Activated naive CD4-positive, alpha-beta T cell treated with anti-CD3 and anti-CD28 coated beads, Interleukin-2, amount 10 ng/mL, durations not matched to agents 7 days and 5 days (primary cell): ENCODE measurements at places on chromosomes 6 and 20.

DNA sequence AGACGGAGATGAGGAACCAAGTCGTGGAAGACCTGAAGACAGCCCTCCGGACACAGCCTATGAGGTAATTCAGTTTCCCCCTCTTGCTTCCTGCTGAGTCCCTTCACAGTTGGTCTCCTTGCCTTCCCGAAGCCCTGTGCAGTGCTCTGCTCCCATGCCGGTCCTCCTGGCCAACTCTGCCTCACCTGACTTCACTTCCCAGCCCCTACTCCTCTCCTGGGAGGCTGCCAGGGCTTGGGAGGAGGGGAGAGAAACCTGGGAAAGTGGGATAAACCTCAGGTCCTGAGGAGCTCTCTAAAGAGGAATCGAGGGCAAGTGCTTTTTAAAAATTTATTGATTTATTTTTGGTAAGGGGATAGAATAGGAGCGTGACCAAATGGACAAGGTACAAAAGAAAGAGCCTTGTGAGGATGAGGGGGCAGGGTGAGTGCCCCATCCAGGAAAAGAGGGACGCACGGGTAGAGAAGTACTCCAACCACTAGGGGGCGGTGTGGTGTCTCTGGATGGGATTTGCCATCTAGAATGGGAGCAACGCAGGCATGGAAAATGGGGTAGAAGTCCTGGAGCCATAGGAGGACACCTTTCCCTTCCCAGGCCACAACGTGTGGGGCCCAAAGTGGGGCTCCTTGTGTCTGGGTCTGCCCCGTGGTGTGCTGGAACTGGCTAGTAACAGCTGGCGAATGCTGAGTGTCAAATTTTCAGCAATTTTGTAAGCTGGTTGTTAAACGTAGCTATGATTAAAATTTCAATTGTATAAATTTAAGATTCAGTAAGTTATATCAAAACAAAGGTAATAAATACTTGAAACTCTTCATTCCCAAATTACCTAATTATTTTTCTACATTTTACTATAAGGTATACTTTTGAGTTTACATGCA, 69.0 kb downstream of the MOCS1 start:
- peak; percentile 70 for DNase-seq

DNA sequence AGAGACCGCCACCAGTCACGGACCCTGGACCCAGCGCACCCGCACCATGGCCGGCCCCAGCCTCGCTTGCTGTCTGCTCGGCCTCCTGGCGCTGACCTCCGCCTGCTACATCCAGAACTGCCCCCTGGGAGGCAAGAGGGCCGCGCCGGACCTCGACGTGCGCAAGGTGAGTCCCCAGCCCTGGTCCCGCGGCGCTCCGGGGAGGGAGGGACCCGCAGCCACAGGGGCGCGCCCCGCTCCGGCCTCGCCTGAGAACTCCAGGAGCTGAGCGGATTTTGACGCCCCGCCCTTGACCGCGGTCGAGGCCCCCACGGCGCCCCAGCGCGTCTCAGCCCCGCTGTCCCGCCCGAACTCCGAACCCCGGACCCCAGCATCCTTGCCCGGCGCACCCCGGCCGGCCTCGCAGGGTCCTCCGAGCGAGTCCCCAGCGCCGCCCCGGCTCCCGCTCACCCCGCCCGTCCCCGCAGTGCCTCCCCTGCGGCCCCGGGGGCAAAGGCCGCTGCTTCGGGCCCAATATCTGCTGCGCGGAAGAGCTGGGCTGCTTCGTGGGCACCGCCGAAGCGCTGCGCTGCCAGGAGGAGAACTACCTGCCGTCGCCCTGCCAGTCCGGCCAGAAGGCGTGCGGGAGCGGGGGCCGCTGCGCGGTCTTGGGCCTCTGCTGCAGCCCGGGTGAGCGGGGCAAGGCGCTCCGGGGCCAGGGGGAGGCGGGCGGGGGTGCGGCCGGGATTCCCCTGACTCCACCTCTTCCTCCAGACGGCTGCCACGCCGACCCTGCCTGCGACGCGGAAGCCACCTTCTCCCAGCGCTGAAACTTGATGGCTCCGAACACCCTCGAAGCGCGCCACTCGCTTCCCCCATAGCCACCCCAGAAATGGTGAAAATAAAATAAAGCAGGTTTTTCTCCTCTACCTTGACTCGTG, at the start of gene OXT:
TSS of gene OXT (plus strand) at position 11 of the 920 bp plus-strand sequence. CDS start at position 47, 36 bp downstream.
- DNase-seq, result peak; percentile 81

DNA sequence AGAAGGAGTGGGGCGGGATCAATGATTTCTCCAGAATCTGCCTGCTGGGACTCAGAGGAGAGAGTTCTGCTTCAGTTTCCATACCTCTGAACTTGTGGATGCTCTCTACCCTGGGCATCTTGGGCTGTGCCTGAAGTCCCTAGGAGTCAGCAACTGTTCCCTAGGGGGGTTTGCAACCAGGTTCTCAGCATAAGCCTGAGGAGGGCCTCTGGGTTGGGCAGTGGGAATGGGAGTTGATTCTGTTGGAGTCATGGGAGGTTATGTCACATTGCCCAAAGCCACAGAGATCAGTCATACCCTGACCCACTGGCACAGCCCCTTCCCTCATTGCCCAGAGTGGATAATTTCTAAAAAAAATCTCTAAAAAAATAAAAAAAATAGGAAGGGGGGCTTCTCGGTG, 47.4 kb downstream of the MOCS1 start:
- no peak for DNase-seq

- DNase-seq, result no peak
These were observed 371.1 kb upstream of the POU3F2 start for GRCh38 chr6:98463038-98464000.

DNA sequence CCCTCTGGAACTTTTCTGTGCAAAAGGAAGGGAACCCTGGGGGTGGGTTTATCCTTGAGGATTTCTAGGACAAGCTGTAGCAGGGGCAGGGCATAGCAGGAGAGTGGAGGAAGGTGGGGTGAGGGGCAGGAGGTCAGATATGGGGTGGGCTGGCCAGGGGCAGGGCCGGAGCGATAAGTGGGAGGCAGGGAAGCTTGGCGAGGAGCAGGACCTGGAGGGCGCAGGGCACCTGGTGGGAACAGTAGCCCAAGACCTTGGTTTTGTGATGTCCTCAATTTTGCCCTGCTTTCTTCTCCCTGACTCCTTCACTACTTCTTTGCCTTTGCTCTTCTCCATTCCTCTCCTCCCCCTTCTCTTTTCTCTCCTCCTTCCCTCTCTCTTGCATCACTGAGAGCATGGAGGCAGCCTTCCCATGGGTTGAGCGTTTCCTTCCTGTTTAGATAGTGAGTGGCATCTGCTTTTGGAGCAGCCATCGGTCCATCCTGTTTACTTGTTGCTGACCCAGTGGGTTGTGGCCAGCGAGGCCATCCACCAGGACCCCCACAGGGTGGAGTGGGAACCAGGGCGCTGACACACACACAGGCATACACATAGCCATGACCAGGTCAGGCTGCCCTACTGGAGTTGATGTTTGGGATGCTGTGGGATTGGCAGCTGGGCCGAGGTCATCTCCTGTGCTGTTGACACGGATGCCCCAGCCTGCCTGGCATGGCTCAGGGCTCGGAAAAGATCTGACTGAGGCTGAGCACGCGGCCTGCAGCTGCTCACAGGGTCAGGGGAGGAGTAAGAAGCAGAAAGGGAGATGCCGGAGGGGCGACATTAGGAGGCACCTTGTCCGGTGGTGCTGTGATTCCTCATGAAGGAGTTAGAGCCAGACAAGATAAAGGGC, 121.0 kb upstream of the RNF24 start:
- DNase-seq, result no peak

DNA sequence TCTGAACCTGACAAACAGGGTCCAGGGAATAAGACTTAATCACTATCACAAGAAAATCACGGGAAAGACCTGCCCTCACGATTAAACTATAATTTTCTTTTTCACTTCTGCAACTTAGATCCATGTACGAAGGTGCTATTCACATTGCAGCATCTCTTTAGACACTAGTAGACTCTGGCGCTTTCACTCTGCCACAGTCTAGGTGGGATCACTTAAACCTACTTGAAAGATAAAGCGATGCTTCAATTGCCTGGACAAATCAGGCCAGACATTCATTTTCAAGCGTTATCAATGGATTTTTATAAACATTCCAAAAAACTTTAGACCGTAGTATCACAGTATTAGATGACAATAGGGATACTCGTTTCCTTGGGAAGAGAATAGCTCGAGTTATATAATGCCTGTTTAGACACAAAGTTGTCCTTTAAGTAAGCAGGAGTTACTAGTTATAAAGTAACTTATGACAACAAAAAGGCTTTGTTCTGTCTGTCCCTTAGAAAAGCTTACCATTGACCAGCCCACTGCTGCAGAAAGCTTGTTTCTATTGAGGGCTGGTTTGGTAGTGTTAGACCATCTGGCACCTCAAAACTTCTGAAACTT, 367.3 kb downstream of the UTRN start:
- DNase-seq, result no peak

GRCh38 chr6:149508485-149508884, 23.7 kb upstream of the ZC3H12D start:
- no peak for DNase-seq

DNA sequence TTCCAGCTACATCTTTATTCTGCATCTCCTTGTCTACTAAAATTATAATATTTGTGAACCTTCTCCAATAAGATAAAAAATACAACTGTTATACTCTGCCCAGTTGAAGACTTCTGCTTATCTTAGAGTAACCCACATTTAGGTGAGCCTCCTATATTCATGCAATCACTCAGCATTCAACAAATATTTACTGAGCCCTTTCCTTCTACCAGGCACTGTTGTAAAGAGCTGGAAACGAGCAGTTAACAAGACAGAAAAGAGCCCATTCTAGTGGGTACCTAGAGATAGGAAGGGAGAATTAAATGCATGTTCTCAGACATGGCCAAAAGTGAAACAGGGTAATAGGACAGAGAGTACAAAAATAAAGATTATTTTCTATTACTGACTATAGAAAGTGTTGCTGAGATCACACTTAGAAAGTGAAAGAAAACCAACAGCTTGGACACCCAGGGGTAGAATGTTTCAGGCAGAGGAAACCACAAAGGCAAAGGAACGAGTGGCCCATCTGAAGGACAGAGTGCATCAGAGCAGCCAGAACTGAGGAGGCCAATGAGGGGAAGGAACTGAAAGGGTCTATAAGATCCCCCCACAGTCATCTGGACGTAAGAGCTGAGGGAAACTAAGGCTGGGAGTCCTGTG, 50.8 kb upstream of the SMLR1 start:
- no peak for DNase-seq

DNA sequence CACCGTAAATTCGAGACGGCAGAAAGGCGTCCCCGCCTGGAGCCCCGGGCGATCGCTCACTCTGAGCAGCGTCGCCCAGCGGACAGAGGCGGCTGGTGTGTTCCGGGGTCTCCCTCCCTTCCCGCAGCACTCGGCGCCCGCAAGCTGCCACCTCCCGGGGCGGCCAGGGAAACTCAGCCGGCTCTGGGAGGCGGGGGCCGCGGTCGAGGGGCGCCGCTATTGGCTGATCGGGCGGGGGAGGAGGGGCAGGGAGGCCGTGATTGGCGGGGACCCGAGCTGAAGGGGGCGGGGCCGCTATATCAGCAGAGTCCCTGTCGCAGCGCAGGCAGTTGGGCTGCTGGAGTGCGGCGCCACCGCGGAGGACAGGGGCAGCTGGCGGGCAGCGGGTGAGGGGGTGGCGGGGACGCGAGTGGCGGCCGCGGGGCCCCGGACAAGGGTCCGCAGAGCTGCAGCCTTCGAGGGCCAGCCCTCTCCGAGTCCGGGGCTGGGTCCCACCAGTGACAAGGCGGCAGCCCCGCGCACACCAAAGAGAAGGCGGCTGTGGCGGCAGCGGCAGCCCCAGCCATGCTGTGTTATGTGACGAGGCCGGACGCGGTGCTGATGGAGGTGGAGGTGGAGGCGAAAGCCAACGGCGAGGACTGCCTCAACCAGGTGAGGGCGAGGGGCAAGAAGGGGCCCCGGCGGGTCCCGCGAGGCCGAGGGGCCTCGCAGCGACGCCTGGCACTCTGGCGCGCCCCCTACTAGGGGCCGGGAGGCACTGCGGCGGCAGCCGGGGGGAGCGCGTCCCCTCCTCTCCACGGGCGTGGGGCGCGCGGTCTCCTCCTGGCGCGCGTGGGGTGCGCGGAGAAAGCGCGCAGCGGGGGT, at the start of gene MYLIP:
TSS of gene MYLIP (plus strand) at position 328 of the 864 bp plus-strand sequence. CDS start at position 565, 237 bp downstream.
- peak; percentile 97 for DNase-seq

DNA sequence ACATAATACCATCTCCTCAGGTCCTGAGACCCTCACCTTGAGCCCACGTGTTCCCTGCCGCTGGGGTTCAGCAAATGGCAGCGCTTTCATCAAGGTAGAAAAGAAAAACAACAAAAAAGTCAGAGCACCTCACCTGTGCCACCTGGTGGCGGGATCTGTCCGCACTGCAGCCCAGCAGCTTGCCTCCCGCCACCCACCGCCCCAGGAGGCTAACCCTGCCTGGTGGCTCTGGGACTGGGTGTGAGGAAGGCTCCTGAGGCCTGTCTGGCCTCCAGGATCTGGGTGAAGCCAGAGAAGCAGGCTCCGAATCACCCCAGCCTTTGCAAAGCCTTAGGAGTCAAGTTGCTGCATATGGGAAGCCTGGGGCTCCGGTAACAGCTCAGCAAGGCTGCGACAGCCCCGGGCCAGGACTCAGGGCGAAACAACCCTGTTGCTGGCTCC, 270.8 kb downstream of the BMP7 start:
- peak; percentile 26 for DNase-seq

DNA sequence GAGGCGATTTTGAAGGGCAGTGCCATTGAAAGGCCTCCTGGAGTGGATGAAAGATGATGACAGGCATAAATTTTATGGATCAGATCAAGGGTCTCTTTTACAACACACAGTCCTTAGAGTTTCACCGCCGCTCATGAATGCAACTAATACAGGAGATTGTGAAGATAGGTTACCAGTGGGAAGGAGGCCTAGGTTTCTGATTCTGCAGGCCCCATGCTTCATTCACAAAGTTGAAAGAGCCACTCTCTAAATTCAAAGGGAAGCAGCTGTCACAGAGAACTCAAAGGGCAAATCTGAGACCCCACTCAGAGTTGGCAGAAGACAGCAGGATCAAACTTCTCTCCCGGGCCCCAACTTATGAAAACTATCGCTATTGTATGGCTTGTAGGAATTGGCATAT, 137.6 kb downstream of the MAP3K7 start:
- no peak for DNase-seq

GRCh38 chr6:81450180-81450579, 302.3 kb downstream of the TENT5A start:
- DNase-seq, result no peak

DNA sequence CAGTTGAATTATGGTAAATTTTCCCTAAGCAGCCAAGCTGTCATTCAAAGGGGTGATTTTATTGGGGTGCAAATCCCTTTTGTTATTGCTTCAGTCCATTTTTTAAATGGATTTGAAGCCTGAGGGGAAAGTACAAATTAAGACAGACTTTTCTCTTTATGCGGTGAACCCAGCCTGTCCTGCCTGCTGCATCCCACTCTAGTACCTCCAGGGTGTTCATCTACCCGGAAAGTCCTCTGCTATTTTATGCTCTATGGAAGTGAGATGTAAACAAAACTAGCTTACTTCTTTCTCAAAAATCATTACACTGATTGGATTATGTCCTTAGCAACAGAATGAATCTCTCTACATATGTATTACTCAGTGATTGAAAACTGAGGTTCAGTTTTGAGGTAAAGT, 1088.9 kb upstream of the CITED2 start:
- no peak for DNase-seq

DNA sequence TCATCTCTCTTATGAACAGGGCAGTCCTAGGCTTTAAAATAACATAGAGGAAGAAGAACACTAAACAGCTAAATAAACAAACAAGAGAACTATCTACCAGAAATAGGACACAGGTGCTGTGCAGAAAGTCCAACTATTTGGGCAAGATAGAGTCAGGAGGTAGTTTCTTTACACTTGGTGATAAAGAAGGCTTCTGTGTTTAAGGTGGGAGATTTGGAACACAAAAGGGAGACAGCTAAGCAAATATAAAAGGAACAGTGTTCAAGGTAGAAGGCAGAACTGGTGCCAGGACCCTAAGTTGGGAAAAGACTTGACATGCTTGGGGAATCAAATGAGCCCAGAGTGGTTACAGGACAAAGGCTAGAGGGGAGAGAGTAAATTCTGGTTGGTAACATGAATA, 110.5 kb downstream of the MANEA start:
- no peak for DNase-seq
